ENCODE measurements at places on chromosomes 4 and X. TPM values are rescaled to one million over a fixed set of nuclear protein-coding genes. Genes with fewer than 3 reads are reported as not detected.

The OPN1LW gene
- not detected for total RNA-seq

The UGT8 gene
- 0.08 TPM for total RNA-seq

- DNase-seq: peak; percentile 88
These were observed at the start of gene LAMP2 for GRCh38 chrX:120468825-120469525. Gene LAMP2 (minus strand): TSS chrX:120469296. CDS start chrX:120469169, 127 bp downstream.

GRCh38 chrX:46547857-46548256 is 2.6 kb upstream of the ZNF674 start:
- DNase-seq: no peak

The UGT2B10 gene
- total RNA-seq: not detected

The NLGN3 gene
- 0.52 TPM for total RNA-seq

The SLC26A1 gene
- total RNA-seq: not detected

The FGFR3 gene
- total RNA-seq: 5.4 TPM

The SLC6A14 gene
- not detected for total RNA-seq

The MAEA gene
- total RNA-seq: 59.3 TPM

DNA sequence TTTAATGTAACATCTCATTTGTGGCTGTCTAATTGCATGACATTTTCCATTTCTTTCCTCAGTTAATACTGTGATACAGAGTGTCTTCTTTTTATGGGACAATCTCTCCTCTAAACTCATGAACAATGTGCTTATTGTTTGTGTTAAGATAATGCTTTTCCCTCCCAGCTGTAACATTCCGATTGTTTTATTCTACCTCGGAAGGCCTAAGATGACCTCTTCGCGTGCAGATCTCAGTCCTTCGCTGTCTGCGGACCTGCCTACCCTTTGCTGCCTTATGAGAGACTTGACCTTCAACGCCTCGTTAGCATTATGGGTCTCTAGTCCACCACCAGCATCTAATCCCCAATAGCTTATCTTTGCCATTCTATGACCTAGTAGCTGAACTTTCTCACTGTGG is 29.8 kb upstream of the ZFP42 start:
- no peak for DNase-seq

DNA sequence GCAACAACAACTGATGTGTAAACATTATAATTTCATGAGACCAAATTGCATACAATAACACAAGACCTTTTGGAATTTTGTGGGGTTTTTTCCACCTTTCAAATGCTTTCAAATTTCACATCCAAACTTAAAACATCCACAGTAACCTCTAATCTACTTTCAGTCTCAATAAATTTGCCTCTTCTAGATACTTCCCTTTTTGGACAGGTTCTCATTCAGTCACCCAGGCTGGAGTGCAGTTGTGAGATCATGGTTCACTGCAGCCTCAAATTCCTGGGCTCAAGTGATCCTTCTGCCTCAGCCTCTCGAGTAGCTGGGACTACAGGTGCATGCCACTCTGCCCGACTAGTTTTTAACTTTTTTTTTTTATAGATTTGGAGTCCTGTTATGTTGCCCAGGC is 556.6 kb downstream of the NLGN4X start:
- no peak for DNase-seq

- DNase-seq: no peak
These were observed 55.6 kb downstream of the CYLC1 start for GRCh38 chrX:83916525-83916924.

DNA sequence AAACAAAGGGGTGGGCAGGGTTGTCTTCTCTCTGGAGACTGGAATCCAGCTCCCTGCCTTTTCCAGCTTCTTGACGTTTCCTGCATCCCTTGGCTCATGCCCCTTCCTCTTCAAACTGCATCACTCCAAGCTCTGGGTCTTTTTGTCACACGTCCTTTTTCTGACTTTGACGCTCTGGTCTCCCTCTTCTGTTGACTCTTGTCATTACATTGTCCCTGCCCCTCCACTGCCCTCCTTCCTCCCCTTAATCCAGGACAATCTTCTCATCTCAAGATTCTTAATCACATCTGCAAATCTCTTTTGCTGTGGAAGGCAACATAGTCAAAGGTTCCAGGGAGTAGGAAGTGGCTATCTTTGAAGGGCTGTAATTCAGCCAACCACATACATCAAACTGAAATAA is 178.3 kb downstream of the TMA16 start:
- DNase-seq: no peak

GRCh38 chr4:188078116-188078515 is 31.3 kb downstream of the TRIML2 start:
- DNase-seq: no peak

DNA sequence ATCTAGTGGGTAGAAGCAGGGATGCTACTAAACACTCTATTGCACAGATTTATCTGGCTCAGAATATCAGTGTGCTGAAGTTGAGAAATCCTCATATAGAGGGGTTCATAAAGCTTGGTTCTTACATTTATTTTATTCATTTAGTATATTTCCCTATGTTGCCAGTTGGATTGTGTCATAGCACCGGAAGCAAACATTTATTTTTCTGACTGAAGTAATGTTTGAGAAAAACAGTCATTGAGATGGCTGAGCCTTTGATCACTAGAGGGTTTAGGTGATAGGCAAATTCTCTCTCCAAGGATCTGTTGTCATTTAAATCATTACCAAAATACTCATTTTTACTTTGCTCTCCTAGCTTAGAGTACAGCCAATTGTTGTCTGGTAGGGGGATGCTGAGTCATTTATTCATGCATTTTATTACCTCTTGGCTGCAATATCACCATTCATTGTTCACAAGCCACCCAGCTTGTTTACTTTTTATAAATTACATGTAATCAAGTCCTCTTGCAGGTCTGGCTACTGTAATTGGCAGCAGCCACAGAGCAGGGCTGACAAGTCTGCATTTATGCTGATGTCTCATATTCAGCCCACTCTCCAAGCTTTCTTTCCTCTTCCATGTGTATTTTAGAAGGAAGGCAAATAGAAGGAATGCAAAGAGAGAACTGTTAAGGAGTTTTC is 15.2 kb downstream of the GAB1 start:
- DNase-seq: no peak

- no peak for DNase-seq
These were observed 92.0 kb downstream of the TMEM144 start for GRCh38 chr4:158302076-158302866.

The CXCL11 gene
- 0.16 TPM for total RNA-seq

The ETNPPL gene
- total RNA-seq: 12.6 TPM

The ZBTB49 gene
- total RNA-seq: 3.0 TPM

DNA sequence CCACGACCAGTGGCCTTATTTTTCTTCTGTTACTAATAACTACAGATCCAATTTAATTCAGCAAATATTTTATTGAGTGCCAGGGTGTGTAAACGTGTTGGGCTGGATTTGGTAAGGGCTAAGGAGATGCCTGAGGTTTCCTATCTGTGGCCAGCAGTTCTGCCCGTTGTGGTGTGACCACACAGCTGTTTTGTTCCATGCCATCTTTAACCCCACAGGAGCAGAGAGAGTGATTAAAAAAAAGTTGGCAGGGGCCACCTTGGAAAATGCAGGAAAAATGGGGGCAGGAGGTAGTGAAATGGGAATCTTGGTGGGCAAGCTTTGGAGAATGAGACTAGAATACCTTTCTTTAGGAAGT is 1.1 kb downstream of the PLAC8 start:
- no peak for DNase-seq

DNA sequence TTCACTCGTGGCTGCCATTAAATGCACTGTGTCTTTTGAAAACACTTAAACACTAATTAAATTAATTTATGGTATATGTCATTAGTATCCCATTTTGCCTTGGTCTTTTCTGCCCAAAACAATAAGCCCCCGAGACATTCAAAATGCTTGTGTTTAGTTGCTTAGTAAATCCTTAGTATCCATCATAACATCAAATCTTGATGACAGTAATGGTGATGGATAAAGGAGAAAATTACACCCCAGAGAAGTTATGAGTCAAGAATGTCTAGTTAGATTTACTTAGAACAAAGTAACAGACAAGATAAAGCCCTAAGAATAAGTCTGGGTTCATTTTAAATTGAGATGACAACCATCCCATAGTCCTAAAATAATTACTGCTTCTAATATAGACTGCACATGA is 21.3 kb downstream of the ANK2 start:
- no peak for DNase-seq

The NKX6-1 gene
- not detected for total RNA-seq

The TEX13C gene
- total RNA-seq: not detected

- DNase-seq: no peak
These were observed 52.2 kb downstream of the NALF2 start for GRCh38 chrX:69556060-69557011.

DNA sequence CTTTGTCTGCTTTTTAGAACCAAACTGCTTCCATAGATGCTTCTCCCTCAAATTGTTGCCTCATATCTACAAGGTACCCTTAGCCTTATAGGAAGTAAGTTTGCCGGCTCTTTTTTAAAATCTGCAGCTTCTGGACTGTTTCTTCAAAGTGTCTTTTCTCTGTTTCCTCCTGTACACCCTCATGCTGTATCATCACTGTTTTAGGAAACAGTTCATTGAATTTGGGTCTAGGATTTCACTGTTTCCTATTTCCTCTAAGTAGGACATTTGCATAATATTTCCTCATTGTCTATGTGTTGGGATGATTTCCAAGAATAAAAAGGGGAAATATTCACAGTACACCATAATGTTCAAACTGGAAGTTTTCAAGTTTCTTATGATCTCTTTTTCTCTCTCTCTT is 43.0 kb downstream of the BANK1 start:
- no peak for DNase-seq

- no peak for DNase-seq
These were observed 125.0 kb upstream of the GRPR start for GRCh38 chrX:15998350-15998749.

DNA sequence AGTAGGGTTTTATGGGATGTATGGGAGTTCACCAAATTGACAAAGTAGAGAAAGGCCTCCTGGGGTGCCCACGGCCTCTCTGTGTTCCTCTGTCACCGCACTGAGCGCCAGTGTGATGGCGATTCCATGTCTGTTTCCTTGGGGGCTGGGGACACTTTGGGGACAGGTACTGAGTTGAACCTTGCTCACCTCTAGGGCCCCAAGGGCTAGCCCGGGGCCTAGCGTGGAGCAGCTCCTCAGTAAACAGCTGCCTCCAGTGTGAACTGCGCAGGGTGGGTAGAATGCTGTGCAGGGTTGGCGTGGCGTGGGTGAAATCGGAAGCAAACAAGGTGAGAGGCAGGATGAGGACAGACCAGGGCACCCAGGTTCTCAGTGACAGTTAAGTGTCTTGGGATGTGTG is 97.8 kb downstream of the PPP2R2C start:
- no peak for DNase-seq

The SETD7 gene
- total RNA-seq: 52.1 TPM

GRCh38 chrX:16487620-16488385 is 162.2 kb upstream of the S100G start:
- no peak for DNase-seq

DNA sequence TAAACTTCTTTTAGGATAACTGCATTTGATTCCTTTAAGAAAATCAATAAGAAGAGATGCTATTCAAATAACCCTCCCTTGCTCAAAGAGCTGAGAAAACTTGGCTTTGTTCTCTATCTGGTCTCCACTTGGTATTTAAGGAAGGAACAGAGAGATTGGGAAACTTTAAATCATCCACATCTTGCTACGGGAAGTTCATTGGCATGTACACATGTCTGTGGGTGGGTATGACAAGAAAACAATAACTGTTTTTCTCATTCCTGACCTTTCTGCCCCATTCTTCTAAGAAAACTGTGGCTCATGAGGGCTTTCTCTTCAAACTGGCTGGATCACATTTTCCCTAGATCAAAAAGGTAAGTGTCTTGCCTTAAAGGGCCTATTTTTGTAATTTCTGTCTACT is 6.0 kb downstream of the SEL1L3 start:
- DNase-seq: no peak

DNA sequence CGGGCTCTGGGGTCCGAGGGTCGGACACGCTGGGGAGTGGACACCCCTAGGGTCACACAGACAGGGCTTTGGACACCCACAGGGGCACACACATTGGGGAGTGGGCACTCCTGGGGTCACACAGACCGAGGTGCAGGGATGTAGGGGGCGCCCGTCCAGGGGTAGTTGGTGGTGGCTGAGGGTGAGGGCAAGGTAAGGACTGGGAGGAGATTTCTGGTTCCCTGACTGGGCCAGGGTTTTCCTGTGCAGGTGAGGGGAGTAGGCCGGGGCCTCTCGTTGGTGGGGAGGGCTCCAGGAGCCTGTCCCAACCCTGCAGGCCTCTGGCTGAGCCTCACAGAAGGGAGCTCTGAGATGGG is 21.9 kb upstream of the WDR45 start:
- no peak for DNase-seq

The FAM236A gene
- total RNA-seq: not detected
